NT2/D1 (cell line): ENCODE measurements at places on chromosomes 6 and 20.
A peak's percentile ranks its signal among the peaks of the same experiment; 100 is the strongest.

GRCh38 chr6:98971303-98971702 lies 23.6 kb upstream of the FBXL4 start:
- DNase-seq: no peak

DNA sequence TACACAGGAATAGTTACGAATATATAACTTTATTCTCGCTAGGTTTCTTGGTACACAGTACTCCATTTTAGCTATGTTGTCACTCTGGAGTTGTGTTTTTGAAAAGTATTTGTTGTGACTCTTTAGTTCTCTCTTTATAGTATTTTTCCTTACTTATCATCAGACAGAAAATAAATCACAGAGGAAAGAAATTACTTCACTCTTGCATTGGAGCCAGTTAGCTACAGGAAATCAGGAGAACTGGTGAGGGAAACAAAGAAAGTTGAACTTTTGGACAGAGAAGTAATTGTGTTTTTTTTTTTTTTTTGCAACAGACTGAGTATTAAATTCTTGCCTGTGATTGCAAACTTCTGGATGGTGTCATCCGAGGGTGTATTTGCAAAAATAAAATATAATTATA lies 33.9 kb downstream of the DSE start:
- no peak for DNase-seq

DNA sequence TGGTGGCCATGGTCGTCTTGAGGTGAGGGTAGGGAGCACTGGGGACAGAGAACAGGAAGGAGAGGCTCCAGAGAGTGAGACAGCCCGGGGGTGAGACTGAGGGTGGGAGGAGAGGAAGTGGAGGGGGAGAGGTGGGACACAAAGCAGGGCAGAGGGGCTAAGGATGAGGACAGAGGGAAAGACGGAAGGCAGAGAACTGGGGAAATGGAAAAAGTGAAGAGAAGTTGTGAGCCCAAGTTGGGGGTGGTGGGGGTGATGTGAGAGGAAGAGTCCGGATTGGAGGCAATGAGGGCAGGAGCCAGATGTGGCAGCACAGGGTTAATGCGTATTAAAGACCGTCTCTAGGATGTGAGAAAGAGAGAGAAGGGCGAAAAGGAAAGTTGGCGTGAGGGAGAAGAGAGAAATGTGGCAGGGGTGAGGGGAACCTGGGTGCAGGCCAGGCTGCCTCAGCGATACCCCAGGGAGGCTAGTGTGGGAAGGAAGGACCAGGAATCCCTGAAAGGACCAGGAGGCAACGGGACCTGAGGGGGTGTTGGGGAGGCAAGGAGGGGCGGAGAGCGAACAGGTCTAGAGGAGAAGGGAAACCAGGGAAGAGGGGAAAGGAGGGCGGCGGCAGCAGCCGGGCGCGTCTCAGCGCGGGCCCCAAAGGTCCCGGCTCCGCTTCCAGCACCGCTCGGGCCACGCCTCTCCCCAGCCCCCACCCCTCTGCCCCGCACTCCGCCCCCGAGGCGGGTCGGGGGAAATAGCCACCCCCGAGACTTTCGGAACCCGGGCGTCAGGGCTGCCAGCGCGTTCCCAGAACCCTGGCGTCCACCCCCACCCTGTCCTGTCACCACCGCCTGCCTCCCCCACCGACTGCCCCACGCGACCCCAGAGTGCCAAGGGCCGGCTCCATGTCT lies at the start of gene PPP1R18:
Gene PPP1R18, minus strand, starts transcription at position 637 of the 899 bp plus-strand sequence. Its CDS starts 627 bp downstream, at position 10.
- DNase-seq: no peak

- DNase-seq: no peak
Observed at GRCh38 chr6:137923866-137924653, 57.0 kb downstream of the TNFAIP3 start.

GRCh38 chr6:52419809-52420667 lies at the start of gene EFHC1:
EFHC1 (plus strand) TSS chr6:52420342; CDS start chr6:52420411, 69 bp downstream.
- peak; percentile 89 for DNase-seq

- no peak for DNase-seq
Observed at GRCh38 chr6:140462453-140463311, 1088.2 kb upstream of the CITED2 start.

- DNase-seq: no peak
Observed at GRCh38 chr6:32954986-32955802, 2.3 kb upstream of the HLA-DMA start.

DNA sequence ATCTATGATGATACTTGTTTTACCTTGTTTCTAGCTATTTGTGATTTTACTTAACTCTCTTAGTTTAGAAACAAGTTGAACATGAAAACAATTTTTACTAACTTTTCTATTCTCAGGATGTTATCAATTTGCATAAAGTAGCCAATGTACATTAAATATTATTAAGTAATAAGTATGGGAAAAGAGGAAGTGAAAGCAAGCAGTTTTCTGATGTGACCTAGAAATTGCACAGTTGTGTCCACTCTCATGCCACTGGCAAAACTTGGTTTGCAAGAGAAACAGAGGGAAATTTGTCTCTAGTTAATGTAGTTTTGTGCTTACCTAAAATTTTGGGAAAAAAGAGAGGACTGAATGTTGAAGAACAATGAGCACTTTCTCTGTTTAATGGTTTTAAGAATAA lies 19.2 kb upstream of the TSPYL1 start:
- no peak for DNase-seq

DNA sequence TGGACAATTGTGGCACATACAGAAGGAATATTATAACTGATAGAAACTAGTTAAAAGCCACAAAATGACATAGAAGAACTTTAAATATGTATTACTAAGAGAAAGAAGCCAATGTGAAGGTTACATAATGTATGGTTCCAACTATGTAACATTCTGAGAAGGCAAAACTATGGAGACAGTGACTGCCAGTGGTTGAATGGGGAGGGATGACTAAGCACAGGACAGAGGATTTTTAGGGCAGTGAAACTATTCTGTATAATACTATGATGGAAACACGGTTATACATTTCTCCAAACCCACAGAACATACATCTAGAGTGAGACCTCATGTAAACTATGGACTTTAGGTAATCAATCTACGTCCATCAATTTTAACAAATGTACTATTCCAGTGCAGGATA lies 22.4 kb downstream of the SYNCRIP start:
- no peak for DNase-seq

DNA sequence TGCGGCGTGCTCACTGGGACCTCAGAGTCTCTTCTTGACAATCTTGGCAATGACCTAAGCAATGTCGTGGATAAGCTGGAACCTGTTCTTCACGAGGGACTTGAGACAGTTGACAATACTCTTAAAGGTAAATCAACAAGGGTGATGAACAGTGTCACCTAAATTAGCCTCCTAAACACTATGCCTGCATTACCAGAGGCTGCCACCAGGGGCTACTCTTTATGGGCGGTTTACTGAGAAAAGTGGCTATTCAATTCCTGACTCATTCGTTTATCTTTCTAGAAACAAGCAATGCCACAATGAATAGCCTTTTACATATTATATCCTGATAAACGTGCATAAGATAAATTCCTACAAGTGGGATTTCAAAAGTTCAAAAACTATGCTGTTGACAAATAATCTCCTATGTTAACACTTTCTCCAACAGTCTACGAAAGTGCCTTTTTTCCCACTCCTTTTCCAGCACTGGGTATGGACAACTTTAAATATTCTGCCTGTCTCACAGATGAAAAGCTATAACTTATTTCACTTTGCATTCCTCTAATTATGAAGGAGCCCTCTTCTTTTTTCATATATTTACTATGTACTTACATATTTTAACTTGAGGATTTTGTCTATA lies 1.3 kb downstream of the BPIFA2 start:
- no peak for DNase-seq

DNA sequence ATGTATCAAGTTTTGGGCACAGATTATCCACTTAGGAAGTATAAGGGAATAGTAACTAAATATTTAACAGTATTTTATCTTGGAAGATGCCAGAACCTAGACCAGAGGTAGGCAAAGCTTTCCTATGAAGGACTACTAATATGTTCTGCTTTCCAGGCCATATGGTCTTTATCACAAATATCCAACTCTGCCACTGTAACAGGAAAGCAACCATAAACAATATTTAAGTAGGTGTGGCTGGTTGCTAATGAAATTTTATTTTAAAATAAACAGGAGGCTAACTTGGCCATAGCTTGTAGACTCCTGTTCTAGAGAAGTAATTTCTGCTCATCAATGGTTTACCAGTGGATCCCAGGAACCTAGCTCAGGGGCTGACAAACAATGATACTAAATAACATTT lies 39.4 kb downstream of the NOL7 start:
- DNase-seq: no peak

- DNase-seq: no peak
Observed at GRCh38 chr6:136464874-136465273, 85.3 kb downstream of the MAP7 start.

DNA sequence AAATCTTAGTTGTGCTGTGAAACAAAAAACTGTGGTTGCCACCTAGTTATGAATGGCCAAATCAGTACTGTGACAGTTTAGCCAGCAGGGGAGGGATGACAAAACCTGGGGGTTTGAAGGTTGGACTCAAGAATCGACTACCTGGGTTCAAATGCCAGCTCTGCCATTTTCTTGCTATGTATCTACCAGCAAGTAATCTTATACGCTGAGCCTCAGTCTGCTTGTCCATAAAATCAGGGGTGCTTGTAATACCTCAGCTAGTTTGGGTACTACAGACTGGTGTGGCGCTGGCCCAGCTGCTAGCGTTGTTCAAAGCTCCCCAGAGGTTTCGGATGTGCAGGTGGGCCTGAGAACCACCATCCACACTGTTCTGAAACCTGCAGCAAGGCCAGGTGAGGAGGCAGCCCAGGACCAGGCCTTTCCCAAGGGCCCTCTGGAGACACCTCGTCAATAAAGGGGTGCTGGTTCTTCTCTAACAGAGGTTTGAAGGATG lies 40.4 kb downstream of the TRAM2 start:
- DNase-seq: no peak

DNA sequence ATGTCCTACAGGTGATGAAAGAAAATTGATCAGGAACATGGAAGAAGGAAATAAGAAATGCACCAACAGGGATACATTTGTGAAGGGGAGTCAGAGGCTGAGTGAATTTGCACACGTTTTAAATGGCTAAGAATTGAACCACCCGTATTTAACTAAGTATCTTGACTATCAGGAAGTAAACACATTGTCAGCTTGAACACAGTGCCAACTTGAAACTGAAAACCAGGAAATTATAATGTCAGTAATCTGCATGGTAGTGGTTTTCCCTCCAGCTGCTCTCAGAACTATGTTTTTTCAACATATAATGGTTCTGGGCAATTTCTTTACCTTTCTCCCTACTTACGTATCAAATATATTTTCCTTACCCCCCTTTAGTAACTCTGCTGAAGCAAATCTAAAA lies 366.5 kb upstream of the POU3F2 start:
- DNase-seq: no peak

DNA sequence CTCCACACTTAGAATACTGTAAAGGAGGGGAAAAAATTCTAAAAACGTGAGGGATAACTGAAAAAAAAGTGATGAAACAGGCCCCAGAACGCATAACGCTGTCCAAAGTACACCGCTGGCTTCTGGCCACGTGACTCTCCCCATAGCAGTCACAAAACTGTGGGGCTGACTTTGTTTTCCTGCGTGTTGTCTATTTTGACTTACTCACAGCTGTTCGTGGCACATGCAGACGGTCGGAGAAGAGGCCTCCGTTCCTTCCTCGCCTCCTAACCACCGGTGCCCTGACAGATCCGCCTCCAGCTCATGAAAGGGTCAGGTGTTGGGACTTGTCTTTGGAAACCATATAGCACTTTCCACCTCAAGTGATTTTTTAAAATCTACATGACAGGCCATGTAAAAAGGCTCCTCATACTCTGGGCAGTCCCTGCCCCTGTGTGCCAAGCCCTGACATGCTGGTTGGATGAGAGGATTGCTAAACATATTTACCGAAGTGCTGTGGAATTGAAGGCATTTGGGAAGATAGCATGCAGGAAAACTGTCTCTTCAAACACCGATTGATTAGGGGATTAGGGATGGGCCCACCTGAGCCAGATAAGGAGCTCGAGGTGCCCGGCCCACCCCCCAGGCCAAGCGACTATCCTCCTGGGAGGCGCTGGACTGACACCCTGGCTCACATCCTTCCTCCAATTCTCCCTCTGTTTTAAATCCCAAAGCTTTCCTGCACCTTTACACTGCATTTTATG lies 54.8 kb downstream of the DACT2 start:
- DNase-seq: no peak

GRCh38 chr20:15848995-15849610 lies 724.1 kb downstream of the KIF16B start:
- no peak for DNase-seq
